Spleen (tissue), 13 donors: ENCODE measurements at places on chromosomes 6 and 20. TPM values are rescaled to one million over a fixed set of nuclear protein-coding genes. Genes with fewer than 3 reads are reported as not detected.

GRCh38 chr20:58470336-58471192, 44.6 kb downstream of the APCDD1L start:
- DNase-seq: no peak

DNA sequence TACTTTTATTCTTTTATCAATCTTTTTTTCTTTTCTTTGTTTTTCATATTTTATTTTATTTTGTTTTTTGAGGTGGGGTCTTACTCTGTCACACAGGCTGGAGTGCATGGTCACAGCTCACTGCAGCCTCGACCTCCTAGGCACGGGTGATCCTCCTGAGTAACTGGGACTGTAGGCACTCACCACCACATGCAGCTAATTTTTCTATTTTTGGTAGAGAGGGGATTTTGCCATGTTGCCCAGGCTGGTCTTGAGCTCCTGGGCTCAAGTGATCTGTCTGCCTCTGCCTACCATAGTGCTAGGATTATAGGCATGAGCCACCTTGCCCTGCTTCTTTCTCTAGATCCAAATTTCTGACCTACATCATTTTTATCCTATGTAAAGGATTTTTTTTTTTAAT, 153.2 kb downstream of the CDKAL1 start:
- no peak for DNase-seq

DNA sequence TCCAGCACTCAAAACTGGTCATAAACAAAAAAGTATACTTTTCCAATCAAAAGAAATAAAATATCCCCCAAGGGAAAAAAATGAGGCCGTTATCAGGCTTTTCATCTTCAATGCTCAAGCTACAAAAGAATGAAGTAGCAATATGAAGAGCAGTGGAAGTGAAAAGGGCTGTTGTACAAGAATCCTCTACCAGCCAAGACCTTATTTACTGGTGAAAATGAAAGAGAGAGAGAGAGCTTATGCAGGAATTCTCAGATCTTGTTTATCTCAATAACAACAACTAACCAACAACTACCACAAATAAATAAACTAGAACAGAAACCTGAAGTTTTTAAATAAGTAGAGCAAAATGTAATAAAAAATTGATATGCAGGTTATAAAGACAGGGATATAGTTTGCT, 400.6 kb downstream of the HDGFL1 start:
- DNase-seq: no peak

DNA sequence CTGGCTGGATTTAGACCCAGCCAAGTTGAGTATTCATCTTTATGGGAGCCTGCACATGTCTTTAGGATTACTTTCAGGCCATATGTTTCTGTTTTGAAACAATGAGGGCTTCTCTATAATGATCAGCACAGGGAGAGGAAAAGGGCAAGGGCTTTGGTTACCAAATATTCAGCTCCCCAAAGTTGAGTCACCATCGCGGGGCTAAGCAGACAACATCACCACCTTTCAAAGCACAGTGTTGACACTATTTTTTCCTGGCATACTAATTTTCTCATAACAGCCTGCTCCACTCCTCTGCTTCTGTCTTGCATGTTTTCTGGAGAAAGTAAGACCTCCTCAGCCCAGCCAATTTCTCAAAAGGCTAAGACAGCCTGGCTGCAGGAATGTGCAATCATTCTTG, 4.9 kb downstream of the SCML4 start:
- DNase-seq: no peak

DNA sequence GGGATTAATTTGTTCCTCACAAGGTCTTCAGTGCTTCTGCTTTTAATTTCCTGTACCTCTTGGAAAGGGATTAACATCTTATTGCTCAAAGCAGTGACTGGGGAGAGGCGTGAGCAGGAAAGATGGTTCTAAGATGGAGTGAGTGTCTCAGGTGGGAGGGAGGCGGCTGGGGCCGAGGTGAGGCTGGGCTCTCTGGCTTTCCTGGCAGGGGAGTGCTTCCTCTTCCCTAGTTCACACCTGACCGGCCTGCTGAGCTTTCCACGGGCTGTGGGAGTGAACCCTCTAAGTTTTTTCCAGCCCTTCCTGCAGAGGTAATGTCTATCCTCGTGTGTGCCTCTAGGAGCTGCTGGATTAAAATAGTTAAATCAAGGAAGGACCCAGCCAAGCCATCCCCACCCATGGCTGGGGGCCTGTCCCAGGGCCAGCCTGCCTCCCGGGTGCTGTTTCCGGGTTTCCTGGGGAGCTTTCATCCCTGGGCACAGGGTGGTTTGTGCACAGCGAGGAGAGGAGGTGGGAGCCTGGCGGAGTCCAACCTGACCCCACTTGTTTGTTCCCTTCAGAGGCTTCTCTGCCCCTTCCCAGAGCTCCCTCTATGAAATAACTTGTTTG, 179.1 kb downstream of the TFAP2C start:
- DNase-seq: no peak

DNA sequence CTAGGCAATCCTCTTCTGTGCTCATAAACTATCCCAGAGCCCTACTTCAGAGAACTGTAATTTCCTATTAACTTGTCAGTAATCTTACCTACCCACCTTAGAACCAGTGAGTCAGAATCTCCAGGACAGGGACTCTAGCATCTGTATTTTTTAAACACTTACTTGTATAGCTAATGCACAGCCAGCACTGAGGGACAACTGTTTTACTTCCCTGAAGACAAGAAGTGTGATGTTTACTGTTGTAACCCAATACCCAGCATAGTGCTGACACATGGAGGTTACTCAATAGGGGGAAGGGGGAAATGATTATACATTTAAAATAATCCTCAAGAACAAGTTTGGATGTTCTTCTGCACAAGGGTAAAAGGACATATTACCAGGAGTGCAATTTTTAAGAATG, 130.8 kb downstream of the BTBD9 start:
- DNase-seq: no peak

DNA sequence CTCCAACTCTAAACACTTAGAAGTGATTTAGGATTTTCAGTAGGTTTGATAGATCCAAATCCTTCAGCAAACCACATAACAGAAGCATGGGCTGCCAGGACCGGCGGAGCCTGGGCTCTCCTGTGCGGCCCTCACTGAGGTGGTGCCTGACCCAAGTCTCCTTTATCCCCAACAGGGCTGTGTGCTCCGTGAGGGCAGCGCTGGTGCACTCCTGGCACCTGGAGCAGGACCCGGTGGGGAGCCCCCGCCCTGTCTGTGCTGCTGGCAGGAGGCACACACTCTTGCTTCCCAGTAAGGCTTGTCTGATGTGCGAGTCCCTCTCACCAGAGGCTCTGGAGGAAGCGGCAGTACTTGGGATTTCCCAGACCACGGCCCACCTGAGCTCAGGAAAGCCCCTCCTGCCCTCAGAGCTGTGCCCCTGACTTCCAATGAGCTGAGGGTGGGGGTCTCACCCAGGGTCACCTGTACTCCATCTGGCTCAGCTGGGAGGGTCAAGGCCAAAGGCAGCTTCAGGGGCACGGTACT, 56.2 kb downstream of the PYGB start:
- DNase-seq: no peak

- no peak for DNase-seq
These were observed 118.1 kb downstream of the SYNDIG1 start for GRCh38 chr20:24587384-24588046.

DNA sequence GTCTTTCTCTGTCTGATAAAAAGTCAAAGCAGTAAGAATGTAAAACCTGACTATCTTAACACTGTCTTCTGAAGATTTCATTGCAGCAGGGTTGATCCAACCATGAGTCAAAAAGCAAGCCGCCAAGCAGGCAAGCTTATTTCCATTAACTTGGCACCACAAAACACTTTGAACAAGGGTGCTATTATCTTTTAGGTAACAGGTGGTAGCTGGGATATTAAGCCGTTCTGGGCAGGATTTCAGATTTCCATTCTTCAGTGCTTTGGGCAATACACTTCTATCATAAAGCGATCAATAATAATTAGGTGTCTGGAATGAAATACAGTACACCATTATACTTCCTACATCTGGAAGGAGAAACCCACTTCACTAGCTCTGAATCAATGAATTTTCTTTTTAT, 181.9 kb downstream of the TBC1D7 start:
- DNase-seq: no peak

- DNase-seq: no peak
These were observed 106.1 kb upstream of the AKIRIN2 start for GRCh38 chr6:87808005-87808757.

DNA sequence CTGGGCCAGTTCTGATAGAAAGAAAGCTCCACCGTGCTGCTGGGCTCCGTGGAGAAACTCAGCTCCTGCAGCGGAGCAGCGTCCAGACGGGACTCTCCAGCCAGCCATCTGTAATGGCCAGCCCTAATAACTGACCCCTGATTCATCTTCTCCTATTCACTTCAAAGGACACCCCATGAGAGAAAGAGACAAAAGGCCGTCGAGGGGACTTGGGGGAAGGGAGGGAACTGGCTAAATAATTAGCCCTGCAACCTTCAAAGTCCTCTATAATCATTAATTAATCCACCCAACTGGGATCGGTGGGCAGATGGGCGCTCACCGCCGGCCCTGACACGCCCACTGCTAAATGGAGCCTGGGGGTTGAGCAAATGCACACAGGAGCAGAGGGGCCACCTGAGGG, 512.4 kb downstream of the CD83 start:
- no peak for DNase-seq

- no peak for DNase-seq
These were observed 87.7 kb downstream of the TSHZ2 start for GRCh38 chr20:53059848-53060247.

- no peak for DNase-seq
These were observed 104.9 kb downstream of the CENPW start for GRCh38 chr6:126444659-126445273.

DNA sequence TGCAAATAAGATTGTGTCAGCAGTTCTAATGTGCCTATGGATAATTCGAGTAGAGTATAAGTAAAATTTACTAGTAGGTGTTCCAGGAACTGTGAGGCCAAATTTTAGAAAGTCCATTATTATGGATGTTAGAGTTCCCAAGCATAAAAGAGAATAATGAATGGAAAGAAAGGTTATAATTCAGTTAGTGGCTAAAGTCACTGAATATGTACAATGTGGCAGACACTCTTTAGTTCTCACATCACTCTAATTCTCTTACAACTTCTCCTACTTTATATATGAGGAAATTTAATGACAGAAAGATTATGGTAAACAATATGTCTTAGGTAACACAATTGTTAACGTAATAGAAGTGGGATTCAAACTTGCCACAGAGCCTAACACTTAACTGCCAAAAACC, 75.3 kb downstream of the EYS start:
- DNase-seq: no peak

DNA sequence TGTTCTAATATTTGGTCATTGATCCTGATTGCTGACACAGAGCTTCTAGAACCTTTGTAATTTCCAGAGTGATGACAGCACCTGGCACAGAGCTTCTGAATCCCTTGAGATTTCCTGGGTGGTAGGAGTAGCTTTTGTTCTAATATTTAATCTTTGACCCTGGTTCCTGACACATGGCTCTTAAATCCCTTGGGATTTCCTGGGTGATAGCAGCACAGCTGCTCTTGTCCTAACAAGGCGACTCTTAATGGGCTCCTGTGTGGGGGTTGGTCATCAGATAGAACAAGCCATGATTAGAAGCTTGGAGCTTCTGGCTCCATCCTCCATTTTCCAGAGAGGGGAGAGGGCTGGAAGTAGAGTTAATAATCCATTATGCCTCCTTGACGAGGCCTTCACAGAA, 18.4 kb downstream of the GMPR start:
- no peak for DNase-seq

GRCh38 chr6:12557765-12558164, 158.8 kb upstream of the PHACTR1 start:
- no peak for DNase-seq

Gene TBC1D32
- total RNA-seq: 12.8 TPM

Gene SLC16A10
- total RNA-seq: 6.9 TPM

Gene PHACTR3
- 15.0 TPM for total RNA-seq

Gene ID4
- total RNA-seq: 14.4 TPM

Gene DOP1A
- total RNA-seq: 27.9 TPM
